Stimulated activated CD4-positive, alpha-beta T cell treated with anti-CD3 and anti-CD28 coated beads, Interleukin-15, amount 100 ng/mL, for 24 hours (primary cell): ENCODE measurements at places on chromosomes 6 and 20.

- no peak for DNase-seq
These were observed 197.3 kb upstream of the SNX9 start for GRCh38 chr6:157625764-157626163.

DNA sequence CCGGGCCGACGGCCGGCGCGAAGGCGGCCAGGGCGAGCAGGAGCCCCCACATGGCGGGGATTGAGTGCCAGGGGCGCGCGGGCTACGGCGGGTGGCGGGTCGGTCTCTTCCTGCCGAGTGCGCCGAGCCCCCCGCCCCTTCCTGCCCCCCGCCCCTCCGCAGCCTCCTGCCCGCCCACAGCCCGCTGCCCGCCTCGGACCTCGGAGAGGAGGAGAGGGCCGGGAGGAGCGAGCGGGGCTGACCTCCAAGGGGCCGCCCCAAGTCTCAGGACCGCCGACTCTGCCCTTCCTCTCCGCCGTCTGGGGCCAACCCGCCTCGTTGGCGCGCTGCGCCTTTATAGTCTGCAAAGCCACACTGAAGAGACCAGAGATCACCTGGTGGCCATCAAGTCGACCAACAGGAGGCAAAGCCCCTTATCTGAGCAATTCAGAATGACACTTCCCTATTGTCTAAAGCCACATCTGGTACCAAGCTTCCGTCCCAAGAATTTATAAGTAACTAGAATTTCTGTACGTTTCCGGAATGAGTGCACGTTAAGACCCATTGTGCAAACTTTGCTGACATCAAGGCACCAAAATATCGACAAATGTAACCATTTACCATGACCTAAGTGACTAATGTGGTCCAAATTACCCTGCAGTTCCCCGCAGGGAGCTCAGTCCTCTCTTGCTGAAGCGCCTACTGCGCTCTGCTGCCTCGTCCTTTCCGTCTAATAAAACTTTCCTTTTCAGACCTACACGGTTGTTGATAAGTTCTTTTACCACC, at the start of gene CPXM1:
CPXM1 (minus strand) TSS at position 107 of the 765 bp plus-strand sequence; CDS start at position 52, 55 bp downstream.
- DNase-seq = peak; percentile 41

- DNase-seq = no peak
These were observed 19.6 kb upstream of the MAS1L start for GRCh38 chr6:29507319-29507718.

- no peak for DNase-seq
These were observed 995.1 kb downstream of the KIF16B start for GRCh38 chr20:15578113-15578512.

DNA sequence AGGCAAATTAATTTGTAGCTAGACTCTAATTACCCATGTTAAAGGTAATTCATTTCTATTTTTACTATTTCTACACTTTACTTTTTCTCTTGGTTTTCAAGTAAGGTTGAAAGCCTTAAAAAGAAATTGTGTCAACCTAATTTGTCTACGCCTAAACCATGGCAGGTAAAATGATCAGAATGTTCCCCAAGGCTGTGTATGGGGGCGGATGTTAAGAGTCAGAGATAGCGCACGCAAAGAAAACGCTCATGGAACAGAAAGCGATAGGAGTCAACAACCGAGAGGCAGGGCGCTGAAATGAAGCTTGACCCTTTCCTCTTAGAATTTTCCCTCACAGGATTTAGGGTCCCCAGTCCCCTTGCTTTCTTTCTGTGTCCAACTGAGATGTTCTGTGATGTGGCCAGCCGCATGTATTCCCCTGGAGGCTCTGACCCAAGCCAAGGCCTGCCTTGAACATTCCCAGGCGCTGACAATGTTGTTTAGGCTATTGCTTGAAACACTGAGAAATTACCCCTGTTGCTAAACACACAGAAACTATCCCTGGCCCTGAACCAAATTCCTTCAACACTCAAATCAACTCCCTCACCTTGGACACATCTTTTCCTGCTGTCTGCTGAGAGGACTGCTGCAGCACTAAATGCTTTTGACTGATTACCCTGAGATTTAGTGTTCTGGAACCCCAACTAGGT, 10.9 kb downstream of the PSMB1 start:
- no peak for DNase-seq

GRCh38 chr20:63057171-63058117, 50.7 kb upstream of the BHLHE23 start:
- DNase-seq = no peak

GRCh38 chr20:45060294-45060693, 40.6 kb downstream of the KCNS1 start:
- DNase-seq = no peak

- DNase-seq = no peak
These were observed 135.0 kb upstream of the MAN1A1 start for GRCh38 chr6:119484598-119484997.

- peak; percentile 68 for DNase-seq
These were observed 290.6 kb upstream of the ZNF337 start for GRCh38 chr20:25987073-25987927.

GRCh38 chr6:100593522-100593921, 128.8 kb upstream of the SIM1 start:
- DNase-seq = no peak

GRCh38 chr6:38505826-38506225, 133.9 kb downstream of the BTBD9 start:
- DNase-seq = no peak

DNA sequence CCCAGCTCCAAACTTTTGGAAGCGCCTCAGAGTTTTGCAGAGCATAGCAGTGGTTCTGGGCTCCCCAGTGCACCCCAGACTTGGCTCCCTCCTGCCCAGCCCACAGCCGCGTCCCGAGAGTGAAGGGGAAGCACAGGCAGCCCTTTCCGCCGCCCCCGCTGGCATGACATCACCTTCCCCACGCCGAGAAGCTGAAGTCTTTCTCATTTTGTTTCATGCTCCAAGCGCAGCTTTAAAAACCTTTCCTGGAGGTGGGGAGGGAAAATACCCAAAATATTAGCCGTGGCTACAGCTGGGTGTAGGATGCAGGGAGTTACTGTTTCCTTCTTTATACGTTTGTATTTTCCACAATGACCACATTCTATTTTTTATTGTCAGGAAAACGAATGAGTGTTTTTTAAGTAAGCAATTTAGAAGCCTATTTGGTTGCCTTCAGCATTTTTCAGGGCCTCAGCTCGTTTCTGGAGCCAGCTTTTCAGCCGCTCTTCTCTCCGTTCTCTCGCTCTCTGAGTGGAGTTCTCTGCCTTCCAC, 72.9 kb downstream of the SNX5 start:
- peak; percentile 82 for DNase-seq

GRCh38 chr20:496126-496696, 33.9 kb upstream of the TBC1D20 start:
- no peak for DNase-seq

DNA sequence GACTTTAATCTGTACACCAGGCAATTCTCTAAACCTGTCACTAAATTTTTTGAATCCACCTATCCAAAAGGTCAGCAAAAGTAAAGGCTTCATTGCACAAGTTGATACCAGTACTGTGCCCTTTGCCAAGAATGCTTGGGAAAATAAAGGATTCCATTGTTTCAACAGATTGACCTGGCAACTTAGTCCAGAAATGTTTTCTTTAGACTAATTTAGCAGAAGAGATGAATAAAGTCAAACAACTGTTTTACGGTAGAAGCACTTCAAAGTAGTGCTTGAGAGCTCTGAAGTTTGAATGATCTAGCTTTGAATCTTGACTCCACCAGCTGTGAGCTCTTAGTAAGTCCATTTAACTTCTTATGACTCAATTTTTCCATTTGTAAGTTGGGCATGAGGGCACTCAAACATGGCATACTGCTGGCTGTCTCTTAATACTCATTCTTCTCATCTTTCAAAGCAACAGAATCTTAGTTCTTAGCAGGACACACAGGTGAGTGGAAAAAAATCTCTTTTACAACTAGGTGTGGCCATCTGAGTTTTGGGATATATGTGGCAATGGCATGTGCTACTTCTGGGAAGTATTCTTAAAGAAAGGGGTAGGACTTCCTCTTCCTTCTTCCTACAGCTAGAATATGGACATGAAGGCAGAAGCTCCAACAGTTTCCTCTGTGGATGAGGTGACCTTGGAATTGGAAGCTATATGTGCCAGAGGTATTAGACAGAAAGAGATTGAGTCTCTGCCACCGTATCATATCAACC, 55.9 kb upstream of the LOC128125822 start:
- no peak for DNase-seq

DNA sequence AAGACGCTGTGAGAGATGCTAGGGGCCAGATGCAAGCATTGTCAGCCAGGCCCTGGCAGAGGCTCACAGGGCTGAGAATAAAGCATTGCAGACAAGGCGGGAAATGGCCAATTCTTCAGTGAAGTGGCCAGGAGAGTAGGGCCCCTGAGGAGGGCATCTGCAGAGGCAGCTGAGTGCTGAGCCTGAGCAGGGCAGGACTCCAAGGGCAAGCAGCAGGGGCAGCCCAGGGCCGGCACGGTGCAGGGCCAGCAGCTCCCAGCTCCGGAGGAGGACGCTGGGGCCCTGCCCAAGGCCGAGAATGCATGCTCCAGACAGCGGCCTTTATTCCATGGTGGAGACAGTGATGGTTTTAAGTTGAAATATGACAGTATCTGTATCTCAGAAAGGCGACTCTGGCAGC, 305.5 kb downstream of the FOXC1 start:
- DNase-seq = no peak
